ENCODE measurements at places on chromosomes 1 and 21.

GRCh38 chr1:2300004-2300771 is 72.1 kb downstream of the SKI start:
- DNase-seq: peak; percentile 53

DNA sequence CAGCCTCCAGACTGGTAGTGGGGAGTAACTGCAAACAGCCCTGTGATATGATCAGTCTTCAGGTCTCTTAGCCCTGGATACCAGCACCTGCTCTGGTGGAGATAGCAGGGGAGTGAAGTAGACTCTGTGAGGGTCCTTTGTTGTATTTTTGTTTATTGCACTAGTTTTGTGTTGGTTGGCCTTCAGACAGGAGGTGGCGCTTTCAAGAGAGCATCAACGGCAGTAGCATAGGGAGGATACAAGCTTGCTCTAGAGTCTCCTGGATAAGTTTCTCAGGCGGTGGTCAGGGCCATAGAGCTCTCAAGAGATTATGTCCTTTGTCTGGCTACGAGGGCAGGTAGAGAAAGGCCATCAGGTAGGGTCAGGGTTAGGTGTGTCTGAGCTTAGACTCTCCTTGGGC is 116.4 kb downstream of the USH2A start:
- no peak for DNase-seq

DNA sequence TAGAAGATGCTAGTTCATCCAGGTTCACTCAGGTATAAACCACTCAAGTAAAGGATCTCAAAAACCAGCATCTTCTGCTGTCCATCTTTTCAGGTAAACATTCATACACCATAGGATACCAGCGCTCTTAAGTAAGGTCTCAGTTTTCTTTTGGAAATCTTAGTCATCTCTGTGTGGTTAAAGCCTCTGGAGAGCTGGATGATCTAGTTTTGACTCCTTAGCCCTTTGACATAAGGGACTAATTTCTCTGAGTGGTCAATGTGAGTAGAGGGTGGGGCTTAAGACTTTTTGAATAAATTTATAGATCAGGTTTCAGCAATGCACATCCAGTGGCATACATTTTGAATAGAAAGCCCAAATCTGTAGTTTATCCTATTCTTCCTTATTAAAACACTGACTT is 92.3 kb downstream of the CTH start:
- DNase-seq: peak; percentile 46

DNA sequence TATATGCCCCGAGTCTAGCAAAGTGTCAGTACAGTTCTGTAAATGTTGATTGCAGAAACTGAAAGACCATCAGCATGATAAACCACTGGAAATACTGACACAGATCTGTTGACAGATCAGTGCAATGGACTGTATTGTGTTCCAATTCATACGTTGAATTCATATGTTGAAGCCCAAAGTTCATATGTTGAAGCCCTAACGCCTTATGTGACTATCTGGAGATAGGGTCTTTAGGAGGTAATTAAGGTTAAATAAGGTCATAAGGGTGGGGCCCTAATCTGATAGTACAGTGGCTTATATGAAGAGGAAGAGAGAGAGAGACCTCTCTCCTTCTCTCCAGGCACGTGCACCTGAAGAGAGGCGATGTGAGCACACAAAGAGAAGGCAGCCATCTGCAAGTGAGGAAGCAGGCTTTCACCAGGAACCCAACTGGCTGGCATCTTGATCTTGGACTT is 144.7 kb downstream of the MRPL39 start:
- DNase-seq: no peak

GRCh38 chr1:174007851-174008250 is 14.3 kb downstream of the RC3H1 start:
- DNase-seq: no peak

GRCh38 chr1:8455700-8456307 is 137.9 kb downstream of the SLC45A1 start:
- no peak for DNase-seq

DNA sequence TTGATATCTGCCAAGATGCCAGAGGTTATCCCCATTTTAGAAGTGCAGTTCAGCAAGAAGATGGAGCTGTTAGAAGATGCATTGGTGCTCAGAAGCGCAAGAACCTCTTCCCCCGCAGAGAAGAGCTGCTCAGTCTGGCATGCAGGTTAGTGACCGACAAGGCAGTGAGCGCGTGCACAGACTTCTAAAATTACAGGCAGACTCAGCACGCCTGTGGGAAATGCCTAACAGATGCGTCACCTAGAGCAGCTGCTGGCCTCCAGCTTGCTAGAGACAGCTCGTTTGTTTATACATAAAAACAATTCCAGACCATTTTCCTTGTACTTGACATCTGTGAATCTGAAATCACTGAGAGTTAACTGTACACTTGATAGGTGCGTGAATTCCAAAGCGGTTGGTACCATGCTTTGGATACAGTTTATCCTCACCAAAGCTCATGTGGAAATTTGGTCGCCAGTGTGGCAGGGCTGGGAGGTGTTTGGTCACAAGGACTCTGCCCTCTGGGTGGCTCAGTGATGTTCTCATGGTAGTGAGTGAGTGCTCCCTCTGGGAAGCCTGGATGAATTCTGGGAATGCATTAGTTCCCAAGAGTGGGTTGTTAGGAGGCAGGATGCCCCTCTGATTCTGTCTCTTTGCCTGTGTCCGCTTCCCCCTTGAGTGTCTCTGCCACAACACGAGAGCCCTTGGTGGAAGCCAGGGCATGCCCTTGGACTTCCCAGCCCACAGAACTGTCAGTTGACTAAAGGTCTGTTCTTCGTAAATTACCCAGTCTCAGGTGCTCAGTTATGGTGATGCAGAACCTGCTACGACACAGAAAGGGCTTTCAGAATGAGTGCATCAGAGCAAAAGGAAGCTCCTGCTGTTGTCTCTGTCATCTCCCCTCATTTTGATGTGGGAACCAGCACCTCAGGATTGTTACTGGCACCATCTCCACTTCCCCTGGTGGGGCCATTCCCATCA is 24.4 kb downstream of the SNAP47 start:
- DNase-seq: peak; percentile 98

DNA sequence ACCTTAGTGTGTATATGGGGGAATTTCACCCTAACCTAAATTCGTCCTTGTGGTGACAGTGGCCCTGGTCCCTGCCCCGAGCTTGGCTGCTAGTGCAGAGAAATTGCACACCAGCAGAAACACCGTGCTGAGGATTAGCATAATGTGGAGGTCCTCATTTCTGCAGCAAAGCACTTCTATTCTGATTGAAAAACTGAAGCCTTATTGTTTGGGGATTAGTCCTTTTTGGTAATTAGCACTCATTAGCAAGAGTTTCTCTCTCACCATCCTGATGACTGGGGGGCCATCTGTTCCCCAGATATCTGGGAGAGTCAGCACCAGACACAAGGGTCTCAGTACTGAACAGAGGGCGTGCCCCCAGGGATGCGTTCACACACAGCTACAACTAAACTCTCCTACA is 55.2 kb downstream of the AJAP1 start:
- no peak for DNase-seq

GRCh38 chr21:41432562-41433460 is 6.8 kb downstream of the MX1 start:
- DNase-seq: no peak

GRCh38 chr1:221503268-221503667 is 238.6 kb downstream of the DUSP10 start:
- DNase-seq: peak; percentile 21
